Motor neuron (in vitro differentiated cells): ENCODE measurements at places on chromosomes 1 and 21. TPM values are rescaled to one million over a fixed set of nuclear protein-coding genes. Genes with fewer than 3 reads are reported as not detected.

GRCh38 chr1:147800804-147801203 is 40.4 kb upstream of the GJA5 start:
- no peak for ATAC-seq

- ATAC-seq: peak; percentile 53
Observed at GRCh38 chr1:190320952-190321351, 156.7 kb downstream of the BRINP3 start.

DNA sequence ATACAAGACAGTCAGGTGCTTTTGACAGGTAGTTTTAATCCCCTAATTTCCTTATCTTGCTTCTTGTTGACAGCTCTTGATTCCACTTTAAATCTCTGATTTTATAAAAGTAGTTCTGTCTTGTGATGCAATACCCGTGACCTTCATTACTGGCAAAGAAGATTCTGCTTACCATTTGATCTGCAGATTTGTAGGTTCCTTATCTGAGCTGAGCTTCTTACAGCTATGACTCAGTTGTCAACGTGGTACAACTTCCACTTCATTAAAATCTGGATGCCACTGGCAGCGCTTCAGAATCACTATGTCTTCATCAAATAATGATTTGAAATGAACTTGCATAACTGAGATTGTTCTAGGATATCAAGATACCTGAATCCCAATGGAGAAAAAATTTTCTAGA is 543.6 kb upstream of the B3GALT2 start:
- no peak for ATAC-seq

DNA sequence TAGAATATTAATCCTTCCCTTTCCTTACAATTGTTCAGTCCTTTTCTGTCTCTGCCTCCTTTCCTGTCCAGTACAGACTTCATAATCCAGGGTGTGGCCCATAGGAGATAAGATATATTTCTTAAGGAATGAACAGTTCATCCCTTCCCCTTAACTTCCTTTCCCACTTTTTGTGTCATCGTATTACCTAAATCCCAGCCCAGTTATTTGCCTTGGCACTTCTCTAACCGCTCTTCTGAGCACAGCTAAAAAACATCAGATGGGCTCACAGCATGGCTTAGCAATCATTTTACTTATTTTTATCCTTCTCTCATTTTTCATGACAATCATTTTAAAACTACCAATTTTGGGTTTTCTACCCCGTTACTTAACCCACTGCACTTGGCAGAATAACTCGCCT is 39.6 kb downstream of the F3 start:
- ATAC-seq: no peak

DNA sequence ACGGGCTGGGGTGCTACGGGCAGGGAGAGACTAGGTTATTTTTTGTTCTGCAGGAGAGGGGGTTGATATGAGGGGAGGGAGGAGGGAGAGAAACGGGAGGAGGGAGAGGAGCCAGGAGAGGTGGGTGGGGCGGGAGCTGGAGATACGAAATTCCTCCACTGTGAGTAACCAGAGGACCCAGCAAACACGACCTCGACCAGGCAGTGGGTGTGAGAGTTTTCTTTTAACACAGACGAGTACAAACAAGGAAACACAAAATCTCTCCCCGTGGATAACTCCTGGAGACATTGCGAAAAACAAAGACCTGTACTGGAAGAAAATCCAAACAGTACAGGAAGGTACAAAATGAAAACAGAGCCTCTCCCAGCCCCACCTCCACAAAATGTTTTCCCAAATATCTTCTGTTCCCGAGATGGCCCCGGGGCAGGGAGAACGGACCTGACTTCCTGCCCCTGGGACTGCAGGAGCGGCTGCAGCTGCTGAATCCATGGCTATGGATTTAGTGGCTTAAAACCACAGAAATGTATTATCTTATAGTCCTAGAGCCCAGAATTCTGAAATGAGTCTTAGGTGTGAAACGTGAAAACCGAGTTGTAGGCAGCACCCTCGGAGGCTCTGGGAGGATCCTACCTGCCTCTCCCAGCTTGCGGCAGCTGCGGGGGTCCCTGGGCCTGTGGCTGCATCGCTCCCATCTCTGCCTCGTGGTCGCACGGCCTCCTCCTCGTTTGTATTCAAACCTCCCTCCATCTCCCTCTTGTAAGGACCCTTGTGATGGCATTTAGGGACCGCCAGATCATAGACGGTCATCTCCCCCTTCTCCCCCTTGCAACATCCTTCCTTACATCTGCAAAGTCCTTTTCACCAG is 82.2 kb downstream of the RIPK4 start:
- ATAC-seq: peak; percentile 89

- no peak for ATAC-seq
Observed at GRCh38 chr1:208934933-208935332, 648.6 kb upstream of the CAMK1G start.

DNA sequence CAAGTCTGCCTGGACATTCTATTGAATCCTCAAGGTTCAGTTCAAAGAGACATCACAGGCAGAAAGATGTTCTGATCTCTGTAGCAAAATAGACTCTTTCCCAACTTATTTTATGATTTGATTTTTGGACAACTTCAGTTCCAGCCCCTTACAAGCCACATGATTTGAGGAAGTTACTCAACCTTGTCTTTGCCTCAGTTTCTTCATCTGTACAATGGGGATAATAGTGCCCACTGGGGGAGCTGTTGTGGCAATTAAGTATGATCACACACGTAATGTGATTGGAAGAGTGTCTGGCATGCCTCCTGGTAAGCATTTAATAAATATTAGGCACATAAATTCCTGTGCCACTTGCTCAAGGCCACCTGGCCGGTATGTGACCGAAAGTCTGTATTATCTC is 130.6 kb downstream of the DAB1 start:
- no peak for ATAC-seq

Gene SLC1A7
- total RNA-seq: 1.8 and 2.0 TPM in 2 replicates

Gene RGS16
- 25.6 and 25.7 TPM in 2 replicates for total RNA-seq

Gene SEC16B
- not detected in 2 replicates for total RNA-seq

Gene GCSAML
- 0.24 and 0.39 TPM in 2 replicates for total RNA-seq
